ENCODE measurements at places on chromosomes 7 and 10.

- no peak for DNase-seq
Measured at GRCh38 chr7:72275382-72276070, 136.6 kb downstream of the CALN1 start.

GRCh38 chr7:39674406-39674805 lies 51.0 kb downstream of the RALA start:
- DNase-seq, result no peak

- DNase-seq, result no peak
Measured at GRCh38 chr10:126917975-126918908, 13.0 kb downstream of the DOCK1 start.

- DNase-seq, result no peak
Measured at GRCh38 chr10:107740962-107741690, 576.6 kb upstream of the SORCS1 start.

DNA sequence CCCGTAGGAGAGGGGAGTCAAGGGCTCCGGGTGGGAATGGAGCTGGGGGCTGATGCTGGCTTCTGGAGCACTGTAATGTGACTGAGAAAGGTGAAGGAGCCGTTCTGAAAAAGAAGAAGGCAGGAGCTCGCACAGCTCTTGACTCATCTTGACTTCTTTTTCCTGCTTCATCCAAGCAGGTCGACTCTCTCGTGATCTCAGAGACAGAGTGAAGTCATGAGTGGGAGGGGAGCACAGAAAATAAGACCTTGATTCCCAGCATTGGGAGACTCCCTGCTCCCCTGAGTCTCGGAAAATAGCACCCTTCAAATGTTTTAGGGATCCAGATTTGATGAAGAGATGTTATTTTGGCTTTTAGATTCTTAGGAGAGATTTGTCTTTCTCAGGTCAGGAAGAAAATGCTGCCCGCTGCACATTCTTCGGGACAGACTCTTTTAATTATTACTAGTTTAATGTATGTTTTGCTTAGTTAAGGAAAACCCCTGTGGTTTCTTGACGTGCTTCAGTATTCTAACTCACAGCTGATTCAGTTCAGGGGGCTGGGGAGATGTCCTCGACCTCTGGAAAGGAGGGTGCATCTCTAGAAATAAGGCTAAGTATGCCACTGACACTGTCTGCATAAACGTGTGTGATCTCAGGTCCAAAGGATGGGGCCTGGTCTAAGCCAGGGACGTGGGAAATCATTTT lies 34.1 kb downstream of the EGFR start:
- no peak for DNase-seq

- no peak for DNase-seq
Measured at GRCh38 chr10:133396035-133396624, 2.2 kb downstream of the MTG1 start.

GRCh38 chr7:38169847-38170246 lies 8.2 kb upstream of the STARD3NL start:
- DNase-seq, result no peak

DNA sequence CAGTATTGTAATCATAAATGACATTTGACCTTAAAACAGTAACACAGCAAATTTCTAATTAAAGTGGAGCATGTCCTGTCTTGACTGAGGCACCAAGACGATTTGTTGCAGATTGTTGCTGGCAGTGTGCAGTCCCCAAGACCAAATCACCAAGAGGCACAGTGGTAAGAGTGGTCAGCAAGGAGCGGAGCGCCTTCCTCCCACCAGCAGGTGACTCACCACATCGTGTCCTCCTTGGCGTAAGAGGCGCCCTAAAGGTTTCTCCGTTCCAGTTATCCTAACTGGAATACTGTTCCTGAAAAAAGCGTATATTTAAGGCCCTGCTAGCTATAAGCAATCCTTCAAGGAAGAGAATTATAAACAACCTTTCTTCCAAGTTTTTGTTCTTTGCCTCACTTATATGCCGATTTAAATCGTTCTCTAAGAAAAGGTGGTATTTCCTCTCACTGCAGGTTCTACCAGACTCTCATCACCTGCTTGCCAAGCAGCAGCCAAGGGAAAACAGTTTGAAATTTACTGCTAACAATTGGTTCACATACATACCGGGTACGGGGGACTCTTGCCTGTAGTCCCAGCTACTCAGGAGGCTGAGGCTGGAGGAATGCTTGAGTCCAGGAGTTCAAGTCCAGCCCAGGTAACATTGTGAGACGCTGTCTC lies 10.7 kb upstream of the REPIN1 start:
- no peak for DNase-seq

DNA sequence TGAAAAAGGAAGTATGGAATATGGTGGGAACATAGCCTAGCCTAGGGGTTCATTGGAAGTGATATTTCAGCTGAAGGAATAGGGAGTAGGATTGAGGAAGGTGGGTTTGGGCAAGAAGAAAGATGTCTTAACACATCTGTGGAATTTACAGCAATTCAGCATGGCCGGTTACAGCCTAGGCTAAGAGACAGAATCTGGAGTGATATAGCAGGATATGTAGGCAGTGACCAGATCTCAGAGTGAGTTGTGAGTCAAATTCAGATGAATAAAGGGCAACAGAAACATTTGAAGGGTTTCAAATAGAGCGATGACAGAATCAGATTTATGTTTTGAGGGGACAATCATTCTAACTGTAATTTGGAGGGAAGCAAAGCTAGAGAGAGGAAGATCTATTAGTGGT lies 199.0 kb upstream of the PRPS1L1 start:
- no peak for DNase-seq

- no peak for DNase-seq
Measured at GRCh38 chr7:28531291-28531690, 119.0 kb downstream of the CREB5 start.

DNA sequence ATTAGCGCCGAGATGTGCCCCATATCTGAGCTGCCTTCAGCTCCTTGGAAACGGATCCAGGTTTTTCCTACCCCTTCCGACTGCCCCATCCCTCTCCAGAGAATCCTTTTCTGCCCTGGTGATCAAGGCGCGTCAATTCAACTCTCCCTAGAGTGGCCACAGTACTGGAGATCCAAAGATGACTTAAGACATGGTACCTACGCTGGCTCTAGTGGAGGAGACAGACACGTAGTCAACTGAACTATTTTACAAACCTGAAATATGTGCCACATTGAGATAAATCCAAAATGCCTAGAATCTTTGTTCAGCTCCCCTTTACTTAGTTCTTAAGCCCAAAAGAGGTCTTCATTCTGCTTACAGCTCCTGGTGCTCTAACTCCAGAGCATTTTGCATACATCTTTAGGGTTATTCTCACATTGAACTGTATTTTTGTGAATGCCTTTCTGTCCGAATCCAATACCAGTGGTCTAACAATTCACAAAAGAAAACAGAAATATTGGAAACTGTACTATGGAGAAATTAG lies 444 bp upstream of the TNPO3 start:
- DNase-seq, result no peak

- DNase-seq, result no peak
Measured at GRCh38 chr7:4236389-4236788, 445.7 kb upstream of the FOXK1 start.

- no peak for DNase-seq
Measured at GRCh38 chr7:158073845-158074840, 513.5 kb downstream of the PTPRN2 start.

GRCh38 chr10:75097666-75098285 lies 13.7 kb upstream of the SAMD8 start:
- no peak for DNase-seq

DNA sequence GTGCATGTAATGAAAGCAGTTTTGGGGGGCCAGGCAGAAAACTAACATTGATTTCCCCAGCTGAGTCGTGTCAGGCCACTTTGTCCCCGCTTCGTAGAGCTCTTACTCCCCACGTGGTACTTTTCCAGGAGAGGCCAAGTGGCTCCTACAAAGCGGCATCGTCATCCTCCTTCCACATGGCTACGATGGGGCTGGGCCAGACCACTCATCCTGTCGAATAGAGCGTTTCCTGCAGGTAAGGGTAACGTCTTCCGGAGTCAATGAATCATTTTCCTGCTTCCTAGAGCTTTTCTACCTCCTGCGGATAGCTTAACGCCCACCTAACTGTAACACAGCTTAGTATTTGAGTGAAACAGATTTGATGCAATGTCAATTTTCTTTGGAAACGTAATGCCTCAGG lies 21.7 kb upstream of the SEC61A2 start:
- no peak for DNase-seq

- no peak for DNase-seq
Measured at GRCh38 chr10:63161592-63161991, 28.5 kb downstream of the NRBF2 start.

DNA sequence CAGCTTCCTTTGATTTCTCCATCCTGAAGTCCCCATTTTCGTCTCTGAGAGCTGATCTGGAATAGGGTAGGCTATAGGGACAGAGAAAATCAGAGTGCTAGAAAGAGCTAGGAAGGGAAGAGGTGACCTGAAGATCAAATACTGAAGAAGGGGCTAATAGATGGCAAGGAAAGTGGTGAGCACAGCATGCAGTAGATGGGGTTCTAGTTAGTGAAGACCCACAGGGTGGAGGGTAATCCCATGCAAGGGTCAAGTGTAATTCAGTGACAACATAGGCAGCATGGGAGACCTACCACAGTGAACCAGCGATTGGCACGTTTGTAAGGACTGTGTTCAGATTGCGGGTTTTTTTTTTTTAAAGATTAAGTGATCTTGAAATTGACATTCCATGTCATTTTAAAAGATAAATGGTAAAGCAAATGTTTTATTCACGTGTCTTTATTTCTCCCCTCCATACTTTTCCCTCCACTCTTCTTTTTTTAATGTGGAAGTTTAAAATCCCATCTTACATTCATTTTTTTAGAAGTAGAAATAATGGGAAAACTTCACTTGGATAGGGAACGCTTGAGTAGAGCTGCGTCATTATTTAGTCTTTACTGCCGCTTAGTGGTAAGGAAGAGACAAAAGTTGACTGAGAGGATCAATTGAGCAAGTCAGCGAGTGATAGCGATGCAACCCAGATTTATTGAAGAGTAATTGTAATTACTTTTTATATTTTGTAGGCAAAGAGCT lies 21.0 kb upstream of the ABI1 start:
- peak; percentile 21 for DNase-seq

DNA sequence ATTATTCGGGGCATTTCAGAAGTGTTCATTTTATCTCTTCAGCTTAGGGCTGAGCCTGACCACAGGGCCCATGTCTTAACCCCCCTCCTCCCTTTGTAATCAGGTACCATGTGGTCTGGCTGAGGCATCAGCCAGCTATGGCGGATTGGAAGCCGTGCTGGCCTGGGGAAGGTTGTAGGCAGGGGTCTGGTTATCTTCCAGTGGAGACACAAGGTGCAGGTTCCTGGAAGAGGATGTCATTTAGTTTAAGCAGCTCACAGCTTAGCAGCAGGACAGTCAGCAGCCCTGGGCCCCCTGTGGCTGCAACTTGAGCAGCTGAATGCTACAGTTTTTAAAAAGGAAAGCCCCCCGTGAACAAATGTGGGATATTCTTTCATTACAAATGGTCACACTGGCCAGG lies 22.1 kb downstream of the BAG3 start:
- no peak for DNase-seq

DNA sequence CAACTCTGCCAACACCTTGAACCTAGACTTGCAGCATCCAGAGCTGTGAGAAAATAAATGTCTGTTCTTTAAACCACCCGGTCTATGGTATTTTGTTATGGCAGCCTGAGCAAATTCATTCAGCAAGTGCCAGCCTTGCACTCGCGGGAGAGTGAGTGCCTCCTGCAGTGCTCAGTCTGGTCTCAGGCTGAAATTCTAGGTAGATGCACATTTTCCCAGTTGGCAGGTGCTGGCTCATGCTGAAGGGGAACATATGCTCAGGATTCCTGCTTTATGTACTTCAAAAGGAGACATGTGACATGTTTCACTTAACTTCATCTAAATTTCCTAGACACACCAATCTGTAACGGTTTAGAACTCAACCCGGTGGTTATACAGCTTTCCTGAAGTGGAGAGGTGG lies 170.8 kb downstream of the MGMT start:
- DNase-seq, result no peak

DNA sequence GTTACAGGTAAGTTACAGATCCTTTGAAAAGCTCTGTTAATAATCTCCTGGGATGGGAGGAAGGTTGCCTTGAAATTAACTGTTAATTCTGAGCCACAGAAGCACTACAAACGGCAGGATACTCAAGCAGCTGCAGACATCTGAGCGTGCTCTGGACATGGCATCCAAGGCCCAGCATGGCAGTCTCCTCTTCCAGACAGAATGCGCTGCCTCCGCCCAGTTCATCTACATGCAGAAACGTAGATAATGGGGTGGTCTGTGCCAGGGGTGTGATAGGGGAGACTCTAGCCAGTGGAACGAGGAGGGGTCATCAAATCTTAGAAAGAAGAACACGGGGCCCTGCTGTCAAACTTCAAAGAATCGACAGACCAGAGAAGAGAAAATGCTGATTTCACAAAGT lies 13.8 kb downstream of the VIPR2 start:
- DNase-seq, result no peak

DNA sequence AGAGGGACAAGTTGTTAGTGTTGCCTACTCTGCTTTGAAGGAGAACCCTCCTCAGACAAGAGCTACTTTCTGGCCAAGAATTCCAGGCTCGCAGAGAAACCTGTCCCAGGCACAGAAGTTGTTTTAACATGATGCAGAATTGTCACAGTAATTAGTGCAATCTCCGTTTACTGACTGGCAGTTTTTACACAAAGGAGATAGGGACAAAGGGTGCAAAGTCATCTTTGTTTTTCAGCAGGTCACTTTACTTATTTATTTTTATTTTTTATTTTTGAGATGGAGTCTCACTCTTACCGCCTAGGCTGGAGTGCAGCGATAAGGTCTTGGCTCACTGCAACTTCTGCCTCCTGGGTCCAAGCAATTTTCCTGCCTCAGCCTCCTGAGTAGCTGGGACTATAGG lies 12.3 kb downstream of the TCF7L2 start:
- DNase-seq, result no peak

DNA sequence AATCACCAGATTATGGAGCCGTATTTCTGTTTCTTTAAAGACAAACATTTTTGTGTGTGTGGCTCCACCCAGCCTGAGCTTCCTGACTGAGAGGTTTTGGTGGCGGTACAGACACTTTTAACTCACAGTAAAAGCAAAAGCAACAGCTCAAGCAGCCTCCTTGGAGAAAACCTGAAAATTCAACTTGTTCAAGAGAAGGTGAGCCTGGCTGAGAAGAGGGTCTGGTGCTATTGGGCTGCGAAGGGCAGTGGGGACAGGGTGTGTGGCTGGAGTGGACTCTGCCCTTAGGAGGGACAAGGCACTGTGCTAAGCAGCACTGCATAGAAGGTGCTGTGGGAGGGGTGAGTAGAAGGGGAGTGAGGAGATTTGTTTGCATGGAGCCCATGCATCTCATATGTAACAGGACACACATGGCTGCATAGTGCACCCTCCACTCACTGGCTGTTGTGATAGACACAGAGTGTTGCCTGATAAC lies at the start of gene GIMAP7:
Gene GIMAP7, plus strand, starts transcription at position 125 of the 475 bp plus-strand sequence. CDS start 5,103 bp downstream, outside the sequence.
- DNase-seq, result no peak

GRCh38 chr7:17030559-17030958 lies 148.8 kb upstream of the AGR3 start:
- DNase-seq, result no peak

DNA sequence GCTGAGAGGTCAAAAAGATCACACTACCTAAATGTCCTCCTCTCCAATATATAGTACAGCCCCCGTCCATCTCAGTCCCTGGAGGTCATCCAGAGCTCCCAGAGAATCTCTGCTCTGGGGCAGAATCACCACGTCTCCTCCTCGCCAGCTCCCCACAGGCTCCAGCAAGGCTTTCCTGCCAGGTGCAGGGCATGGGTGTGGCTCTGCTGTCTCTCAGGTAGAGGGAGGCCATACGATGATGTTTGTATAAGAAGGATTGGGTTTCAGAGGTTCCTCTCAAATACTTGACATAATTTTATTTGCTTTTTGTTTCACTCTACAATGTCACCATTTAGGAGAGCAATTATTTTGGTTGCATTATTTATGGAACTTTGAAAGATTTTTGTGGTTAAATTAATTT lies 98.3 kb upstream of the PRSS58 start:
- DNase-seq, result peak; percentile 88

GRCh38 chr10:63653747-63654146 lies 132.5 kb downstream of the REEP3 start:
- no peak for DNase-seq

Data from COR-L47 (cell line).